Fibroblast of skin of right quadriceps (primary cell): ENCODE measurements at places on chromosomes 6 and 20.

DNA sequence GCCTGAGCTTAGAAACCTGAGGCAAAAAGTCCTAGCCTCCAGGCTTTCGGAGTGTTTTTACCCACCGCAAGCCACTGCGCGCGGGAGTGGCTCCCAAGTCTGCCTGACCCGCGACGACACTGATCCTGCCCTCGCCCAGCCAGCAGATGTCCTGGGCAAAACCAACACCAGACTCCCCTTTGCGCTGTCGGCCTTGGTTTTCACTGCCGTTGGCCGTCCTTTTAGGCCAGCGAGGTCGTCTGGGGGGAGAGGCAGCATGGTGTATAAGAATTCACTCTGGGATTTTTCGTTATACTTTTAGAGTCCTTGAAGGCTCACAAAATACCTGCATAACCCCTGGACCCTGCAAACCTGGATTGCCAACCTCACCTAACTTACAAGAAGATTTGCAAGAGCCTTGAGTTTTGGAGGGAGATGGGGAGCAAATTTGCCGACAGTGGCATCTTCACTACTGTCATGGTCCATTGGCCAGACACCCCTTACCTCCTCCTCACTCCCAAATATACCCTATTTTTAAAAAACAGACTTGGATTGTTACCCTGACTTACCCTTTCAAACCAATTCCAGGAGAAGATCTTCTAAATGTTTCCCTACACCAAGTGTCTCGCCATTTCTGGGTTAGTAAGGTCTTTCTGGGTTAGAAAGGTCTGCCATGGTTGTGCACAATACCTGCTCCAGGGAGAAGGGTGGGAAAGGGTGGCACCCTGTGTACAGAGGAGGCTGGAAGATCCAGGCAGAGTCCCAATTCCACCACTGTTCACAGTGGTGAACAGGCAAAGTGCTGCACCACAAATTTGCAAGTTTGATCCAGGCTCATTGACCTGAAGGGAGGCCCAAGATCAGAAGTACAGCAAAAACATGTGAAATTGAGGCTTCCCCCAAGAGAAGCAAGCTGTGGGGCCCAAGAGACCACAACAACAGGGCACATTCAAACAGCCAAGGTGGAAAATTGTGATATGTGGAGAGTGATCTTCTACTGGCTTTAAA is 4.4 kb downstream of the FOXA2 start:
- DNase-seq: no peak

DNA sequence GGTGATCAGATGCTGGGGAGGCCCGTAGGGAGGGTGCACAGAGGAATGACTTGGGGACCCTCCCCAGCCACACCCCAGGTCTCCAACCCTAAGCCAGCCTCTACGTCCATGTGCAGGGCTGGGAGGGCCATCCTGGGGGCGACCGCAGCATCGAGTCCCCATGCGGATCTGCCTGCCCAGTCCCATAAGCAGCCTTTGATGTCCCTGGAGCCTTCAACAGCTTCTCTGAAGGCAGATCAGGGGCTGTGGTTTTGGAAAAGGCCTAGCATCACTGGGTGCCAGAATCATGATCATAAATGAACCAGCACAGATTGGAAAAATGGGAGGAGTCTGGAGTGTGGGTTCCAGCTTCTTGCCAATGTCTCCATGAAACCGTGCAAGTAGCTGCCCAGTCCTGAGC is 22.9 kb downstream of the TOX2 start:
- DNase-seq: peak; percentile 87

DNA sequence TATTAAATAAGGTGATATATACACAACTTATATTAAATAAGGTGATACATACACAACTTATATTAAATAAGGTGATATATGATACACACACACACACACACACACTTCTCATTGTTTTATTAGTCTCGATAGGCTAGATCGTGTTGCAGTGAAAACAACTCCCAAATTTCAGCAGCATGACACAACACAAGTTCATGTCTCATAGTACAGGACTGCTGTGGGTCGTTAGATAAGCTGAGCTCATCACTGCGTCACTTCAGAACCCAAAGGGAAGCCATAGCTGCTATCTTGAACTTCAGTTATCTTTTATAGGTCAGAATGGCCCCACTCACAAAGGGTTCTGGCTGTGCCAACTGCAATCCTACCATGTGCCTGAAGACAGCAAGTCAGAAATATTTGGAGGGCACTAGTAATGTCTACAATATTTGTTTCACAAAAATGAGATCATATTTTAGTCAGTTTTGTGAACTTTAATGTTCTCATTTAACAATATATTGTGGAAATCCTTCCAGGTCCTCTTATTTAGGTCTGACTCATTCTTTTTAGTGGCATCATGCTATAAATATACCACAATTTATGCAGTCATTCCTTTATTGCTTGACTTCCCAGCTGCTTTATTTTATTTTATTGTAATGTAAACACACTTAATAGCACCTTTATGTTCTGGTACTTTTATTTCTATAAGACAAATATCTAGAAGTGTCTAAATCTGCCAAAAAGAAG is 290.2 kb downstream of the PHACTR1 start:
- peak; percentile 59 for DNase-seq

- no peak for DNase-seq
These were observed 773.3 kb upstream of the DEFB115 start for GRCh38 chr20:30484009-30484748.

DNA sequence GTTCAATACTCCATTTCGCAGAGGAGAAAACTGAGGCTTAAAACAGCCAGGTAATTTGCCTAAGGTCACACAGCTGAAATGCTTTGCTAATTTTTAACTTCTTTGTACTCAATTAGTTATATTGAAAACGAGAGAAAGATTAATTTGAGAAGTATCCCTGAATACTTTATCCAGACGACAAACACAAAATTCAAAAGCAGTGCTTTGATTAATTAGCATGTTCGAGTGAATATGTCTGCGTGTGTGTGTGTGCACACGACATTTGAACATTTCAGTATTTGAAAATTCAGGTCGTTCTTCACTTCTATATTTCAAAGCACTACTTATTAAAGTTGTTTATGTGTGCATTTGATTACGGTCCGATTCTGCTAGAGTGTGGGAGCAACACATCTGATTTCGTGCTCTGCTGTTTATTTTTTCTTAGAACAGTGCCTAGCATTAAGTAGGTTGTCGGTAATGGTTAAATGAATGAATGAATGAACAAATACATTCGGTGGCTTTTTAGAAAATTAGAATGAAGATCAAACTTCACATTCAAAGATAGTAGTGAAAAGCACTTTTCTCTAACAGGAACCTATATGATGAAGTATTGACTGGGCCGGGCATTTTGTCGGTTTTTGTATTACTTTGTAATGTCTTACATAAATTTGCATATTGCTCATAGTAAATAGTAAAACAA is 36.9 kb upstream of the SYNCRIP start:
- DNase-seq: no peak

DNA sequence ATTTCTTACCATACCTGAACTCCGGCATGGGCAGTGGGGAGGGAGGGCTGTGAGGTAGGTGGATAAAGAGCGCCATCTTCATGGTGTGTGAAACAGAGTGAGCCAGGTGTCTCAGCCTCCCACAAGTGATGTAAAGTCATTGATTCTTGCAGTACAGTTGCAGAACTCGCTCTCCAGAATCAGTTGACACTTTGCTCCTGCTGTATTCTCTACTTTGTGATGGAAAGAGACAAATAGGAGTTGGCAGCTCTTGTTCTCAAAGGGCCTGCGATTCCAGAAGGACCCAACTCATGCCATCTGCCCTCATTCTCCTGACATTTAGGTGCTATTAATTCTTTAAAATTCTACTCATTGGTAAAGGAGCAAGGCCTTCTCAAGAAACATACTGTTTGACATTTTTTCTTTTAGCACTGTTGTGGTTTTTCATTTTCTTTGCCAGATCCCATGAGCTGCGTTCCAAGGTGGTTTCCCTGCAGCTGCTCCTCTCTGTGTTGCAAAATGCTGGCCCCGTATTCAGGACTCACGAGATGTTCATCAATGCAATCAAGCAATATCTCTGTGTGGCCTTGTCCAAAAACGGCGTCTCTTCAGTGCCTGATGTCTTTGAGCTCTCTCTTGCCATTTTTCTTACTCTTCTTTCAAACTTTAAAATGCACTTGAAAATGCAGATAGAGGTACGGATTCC is 49.3 kb downstream of the ARFGEF2 start:
- no peak for DNase-seq

GRCh38 chr6:27293436-27294098 is 18.5 kb downstream of the POM121L2 start:
- peak; percentile 67 for DNase-seq

DNA sequence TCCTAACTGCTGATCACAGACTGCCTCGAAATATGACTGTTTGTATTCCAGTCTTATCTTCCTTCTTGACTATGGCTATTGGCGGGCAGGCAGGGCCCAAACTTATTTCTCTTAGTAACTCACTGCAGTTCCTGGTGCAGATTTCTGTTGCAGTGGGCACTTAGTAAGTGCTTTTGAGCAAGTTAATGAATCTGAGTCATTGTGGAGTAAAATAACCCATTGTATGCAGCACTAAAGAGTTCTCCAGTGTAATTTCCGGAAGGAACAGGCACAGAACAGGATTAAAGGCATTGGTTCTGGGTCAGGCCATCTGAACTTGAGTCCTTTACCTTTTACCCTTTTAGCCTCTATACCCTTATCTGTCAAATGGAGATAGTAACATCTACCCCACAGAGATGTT is 23.6 kb downstream of the SLC35F1 start:
- no peak for DNase-seq

DNA sequence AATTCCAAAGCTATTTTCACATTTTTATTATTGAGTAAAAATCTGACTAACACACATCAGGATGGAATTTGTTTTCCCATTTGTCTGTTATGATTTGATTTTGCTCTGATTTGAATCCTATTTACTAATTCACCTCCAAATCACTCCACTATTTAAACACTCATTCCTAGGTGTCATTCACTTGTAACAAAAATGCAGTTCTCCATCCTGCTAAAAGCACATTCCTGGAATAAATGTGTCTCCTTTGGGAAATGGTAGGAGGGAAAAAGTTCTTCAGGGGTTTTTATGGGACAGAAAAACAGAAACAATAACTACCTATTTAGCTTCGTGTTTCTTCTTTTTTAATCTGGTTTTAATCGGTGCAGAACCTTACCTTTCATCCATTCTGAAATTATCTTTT is 494.1 kb upstream of the CITED2 start:
- peak; percentile 38 for DNase-seq
